Activated B cell treated with CpG ODN at 0.5 μM for 24 hours (primary cell): ENCODE measurements at places on chromosomes 7 and 10.
A peak's percentile ranks its signal among the peaks of the same experiment; 100 is the strongest.

DNA sequence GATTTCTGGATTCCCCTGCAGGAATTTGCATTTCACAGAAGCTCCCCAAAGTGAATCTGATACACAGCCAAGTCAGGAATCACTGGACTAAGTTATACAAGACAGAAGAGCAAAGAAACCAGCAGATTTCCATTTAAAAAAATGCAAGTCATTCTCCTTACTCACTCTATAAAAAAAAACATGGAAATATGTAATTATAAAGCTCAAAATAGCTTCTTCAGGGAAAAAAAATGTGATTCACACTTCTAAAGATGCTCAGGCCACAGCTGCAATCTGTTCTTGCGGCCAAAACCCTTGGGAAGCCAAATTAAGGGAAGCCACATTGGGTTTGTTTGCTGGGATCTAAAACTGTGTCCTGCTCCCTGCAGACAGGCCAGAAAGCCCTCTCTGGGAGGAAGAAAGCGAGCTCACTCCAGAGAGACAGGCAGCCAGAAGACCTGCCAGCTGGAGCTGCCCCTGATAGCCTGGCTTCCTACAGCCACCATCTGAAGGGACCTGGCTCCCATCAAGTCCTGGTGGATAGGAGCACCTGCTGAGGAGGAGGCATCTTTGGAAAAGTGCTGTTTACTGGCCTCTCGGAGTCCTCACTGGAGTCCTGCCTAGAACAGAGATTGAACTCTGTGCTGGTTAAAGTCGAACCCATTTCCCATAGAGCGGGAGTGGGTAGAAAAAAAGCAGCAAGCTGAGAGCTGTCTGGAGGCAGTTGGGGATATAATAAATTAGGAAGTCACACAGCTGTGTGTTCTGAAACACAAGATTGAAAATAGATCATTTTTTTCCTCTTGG, 359.2 kb upstream of the AOAH start:
- H3K27me3 ChIP-seq = no peaks in the 10 kb centered on the region
- DNase-seq = no peak
- no peak overlapping the region for H3K27ac ChIP-seq
- H3K36me3 ChIP-seq = peaks cover 59% of the 10 kb centered on the region
- peaks cover 9% of the 10 kb centered on the region for H3K4me1 ChIP-seq

DNA sequence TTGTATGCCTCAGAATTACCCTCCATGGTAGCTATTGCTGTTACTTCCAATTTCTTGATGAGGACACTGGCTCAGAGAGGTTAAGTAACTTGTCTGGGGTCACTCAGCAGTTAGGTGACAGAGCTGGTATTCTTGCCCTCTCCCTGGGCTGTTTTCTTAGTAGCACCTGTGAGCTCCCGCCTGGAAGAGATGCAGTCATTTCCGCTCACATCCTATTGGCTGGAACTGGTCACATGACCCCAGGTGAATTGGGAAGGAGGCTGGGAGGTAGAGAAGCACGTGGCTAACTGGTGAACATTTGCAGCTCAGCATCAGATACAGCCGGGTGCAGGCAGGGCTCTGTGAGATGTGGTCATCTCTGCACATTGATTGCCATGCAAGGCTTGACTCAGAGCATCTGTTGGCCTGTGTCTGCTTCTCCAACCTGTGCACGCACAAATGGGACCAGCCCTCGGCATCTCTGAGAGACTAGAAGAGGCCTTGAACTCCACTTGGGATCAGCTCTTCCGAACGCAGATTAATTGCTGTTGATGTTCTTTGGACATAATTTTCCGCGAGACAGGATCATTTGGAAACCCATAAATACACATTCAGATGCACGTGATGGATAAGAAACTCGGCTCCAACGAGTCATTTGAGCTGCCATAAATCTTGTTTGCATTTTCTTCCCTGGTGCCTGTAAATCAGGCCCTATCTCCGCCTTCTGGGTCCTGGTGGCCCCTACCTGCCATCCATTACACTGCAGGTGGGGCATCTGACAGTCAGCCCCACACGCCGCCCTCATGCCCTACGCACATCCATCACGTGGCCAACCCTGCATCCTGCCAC, 42.8 kb downstream of the MYL10 start:
- H3K4me1 ChIP-seq = no peaks in the 10 kb centered on the region
- H3K4me3 ChIP-seq = no peak overlapping the region
- no peaks in the 10 kb centered on the region for H3K36me3 ChIP-seq
- H3K27me3 ChIP-seq = peaks cover 5% of the 10 kb centered on the region
- no peak overlapping the region for H3K27ac ChIP-seq

GRCh38 chr7:70771451-70771850, 360.5 kb upstream of the GALNT17 start:
- no peak for DNase-seq
- H3K27ac ChIP-seq = no peak overlapping the region
- H3K36me3 ChIP-seq = peaks cover 35% of the 10 kb centered on the region

- H3K36me3 ChIP-seq = no peaks in the 10 kb centered on the region
These were observed 357.7 kb downstream of the FGFR2 start for GRCh38 chr10:121240556-121240955.

GRCh38 chr10:133035952-133036351, 51.8 kb upstream of the ADGRA1 start:
- H3K4me3 ChIP-seq = no peak overlapping the region
- no peaks in the 10 kb centered on the region for H3K4me1 ChIP-seq
- no peaks in the 10 kb centered on the region for H3K27me3 ChIP-seq
- H3K36me3 ChIP-seq = no peaks in the 10 kb centered on the region

DNA sequence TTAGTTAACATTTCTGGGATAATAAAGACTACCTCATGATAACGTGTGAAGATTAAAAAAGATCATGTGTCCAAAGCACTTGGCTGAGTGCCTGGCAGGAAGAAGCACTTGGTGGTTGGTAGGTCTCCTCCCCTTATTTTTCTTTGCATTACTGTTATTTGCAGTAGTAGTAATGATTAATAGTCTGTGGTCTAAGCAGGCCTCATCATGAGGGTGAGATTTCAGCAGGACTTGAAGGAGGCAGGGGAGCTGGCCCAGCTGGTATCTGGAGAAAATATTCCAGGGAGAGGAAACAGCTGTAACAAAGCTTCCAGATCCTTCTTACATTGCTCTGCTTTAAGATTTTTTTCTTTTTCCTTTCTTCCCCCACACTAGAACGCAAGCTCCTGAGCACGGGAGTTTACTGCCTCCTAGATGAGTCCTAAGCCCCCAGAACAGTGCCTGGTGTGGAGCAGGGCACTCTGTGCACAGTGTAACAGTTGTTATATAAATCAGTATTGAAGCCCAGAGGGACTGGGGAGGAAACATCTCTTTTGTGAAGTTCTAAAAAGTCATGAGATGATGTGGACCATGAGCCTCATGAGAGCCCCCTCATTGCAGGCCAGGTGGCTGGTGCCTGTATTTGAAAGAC, 31.1 kb upstream of the RHEB start:
- no peak for DNase-seq
- no peak overlapping the region for H3K4me3 ChIP-seq
- no peaks in the 10 kb centered on the region for H3K4me1 ChIP-seq
- H3K27ac ChIP-seq = no peak overlapping the region

- H3K27ac ChIP-seq = no peak overlapping the region
- DNase-seq = no peak
- peaks cover 4% of the 10 kb centered on the region for H3K4me1 ChIP-seq
- H3K36me3 ChIP-seq = peaks cover 23% of the 10 kb centered on the region
These were observed 84.1 kb downstream of the SNX10 start for GRCh38 chr7:26375726-26376174.

- DNase-seq = no peak
- H3K36me3 ChIP-seq = no peaks in the 10 kb centered on the region
- no peaks in the 10 kb centered on the region for H3K4me1 ChIP-seq
- no peaks in the 10 kb centered on the region for H3K27me3 ChIP-seq
- no peak overlapping the region for H3K4me3 ChIP-seq
- H3K27ac ChIP-seq = no peak overlapping the region
These were observed 709.0 kb upstream of the SEMA3D start for GRCh38 chr7:85895835-85896234.

DNA sequence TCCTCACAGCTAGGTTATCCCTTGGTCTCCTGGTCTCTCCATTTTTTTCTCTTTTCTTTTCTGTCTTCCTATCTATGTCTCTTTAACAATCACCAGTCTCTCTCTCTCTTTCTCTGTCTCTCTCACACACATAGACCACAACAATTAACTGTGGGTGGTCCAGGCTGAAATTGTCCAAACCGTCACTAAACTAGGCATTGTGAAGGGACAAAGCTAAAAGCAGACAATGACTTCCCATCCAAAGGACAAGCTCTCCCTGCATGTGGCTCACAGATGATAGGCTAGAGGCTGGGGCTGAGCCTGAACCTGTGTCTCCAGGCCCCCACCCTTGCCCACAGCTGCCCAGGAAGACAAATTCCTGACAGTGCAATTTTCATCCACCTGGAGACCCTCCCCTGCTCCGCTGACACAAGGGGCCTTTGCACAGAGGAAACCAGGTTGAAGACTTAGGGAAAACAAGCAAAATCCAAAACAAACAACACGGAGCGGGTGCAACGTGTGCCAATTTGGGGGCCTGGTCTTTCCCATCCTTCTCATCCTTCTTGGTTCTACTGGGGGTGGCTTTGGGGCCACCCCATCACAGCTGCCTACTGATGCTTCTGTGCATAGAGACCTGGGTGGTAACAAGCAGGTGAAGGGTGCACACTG, 755.4 kb downstream of the GRID1 start:
- no peak for DNase-seq
- no peaks in the 10 kb centered on the region for H3K36me3 ChIP-seq
- H3K4me1 ChIP-seq = peaks cover 12% of the 10 kb centered on the region
- no peak overlapping the region for H3K27ac ChIP-seq
- H3K27me3 ChIP-seq = no peaks in the 10 kb centered on the region

DNA sequence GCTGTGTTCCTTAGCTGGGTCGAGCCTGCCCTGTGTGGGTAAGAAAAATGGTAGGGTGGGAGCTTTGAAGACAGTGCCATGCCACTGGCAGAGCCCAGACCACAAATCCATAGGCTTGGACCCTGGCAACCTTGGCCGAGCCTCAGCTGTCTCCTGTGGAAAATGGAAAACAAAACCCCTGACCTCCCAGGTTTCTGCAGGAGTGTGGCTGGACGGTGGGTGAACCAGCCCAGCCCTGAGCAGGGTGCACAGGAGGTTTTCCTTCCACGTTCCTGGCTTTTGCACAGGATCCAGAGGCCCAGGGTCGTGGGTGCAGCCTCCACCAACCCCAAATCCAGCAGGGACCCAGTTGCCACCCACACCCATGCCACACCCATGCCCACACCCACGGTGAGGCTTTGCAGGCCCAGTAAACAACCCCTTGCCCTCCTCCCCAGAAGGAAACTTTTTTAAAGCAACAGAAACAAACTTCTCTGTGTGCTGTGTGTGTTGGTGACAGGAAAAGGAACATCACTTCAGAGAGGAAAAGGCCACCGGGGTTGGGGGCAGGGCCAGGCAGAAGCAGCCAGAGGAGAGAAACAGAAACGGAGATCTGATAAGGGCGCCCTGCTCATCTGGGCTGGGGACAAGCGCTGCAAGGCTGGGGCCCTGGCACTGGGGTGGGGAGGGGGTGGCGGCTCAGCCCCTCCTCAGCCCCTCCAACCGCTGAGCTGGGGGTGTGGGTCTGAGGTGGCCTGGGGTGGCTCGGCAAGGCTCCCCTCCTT, 20.7 kb upstream of the ZMIZ1 start:
- no peak overlapping the region for H3K27ac ChIP-seq
- H3K4me3 ChIP-seq = peak overlapping the region; percentile 39
- H3K27me3 ChIP-seq = peaks cover 10% of the 10 kb centered on the region
- peaks cover 19% of the 10 kb centered on the region for H3K4me1 ChIP-seq

GRCh38 chr10:117071286-117072050, 66.5 kb upstream of the SHTN1 start:
- no peaks in the 10 kb centered on the region for H3K36me3 ChIP-seq
- H3K27ac ChIP-seq = no peak overlapping the region
- H3K4me1 ChIP-seq = no peaks in the 10 kb centered on the region

- peaks cover 45% of the 10 kb centered on the region for H3K4me1 ChIP-seq
- no peaks in the 10 kb centered on the region for H3K36me3 ChIP-seq
- no peak overlapping the region for H3K4me3 ChIP-seq
- H3K27ac ChIP-seq = peak overlapping the region; percentile 73
- DNase-seq = no peak
These were observed 19.9 kb upstream of the MAP3K8 start for GRCh38 chr10:30413996-30414576.

- no peak overlapping the region for H3K27ac ChIP-seq
- H3K4me1 ChIP-seq = no peaks in the 10 kb centered on the region
- no peaks in the 10 kb centered on the region for H3K36me3 ChIP-seq
- DNase-seq = no peak
- no peak overlapping the region for H3K4me3 ChIP-seq
These were observed 69.4 kb downstream of the NOC3L start for GRCh38 chr10:94293354-94293753.

- H3K4me1 ChIP-seq = no peaks in the 10 kb centered on the region
- no peak overlapping the region for H3K4me3 ChIP-seq
- peaks cover 5% of the 10 kb centered on the region for H3K27me3 ChIP-seq
- DNase-seq = no peak
These were observed 112.9 kb downstream of the SAMD9 start for GRCh38 chr7:93004906-93005305.

- no peaks in the 10 kb centered on the region for H3K4me1 ChIP-seq
- H3K27me3 ChIP-seq = peaks cover 3% of the 10 kb centered on the region
- no peak for DNase-seq
- no peaks in the 10 kb centered on the region for H3K36me3 ChIP-seq
- H3K27ac ChIP-seq = no peak overlapping the region
- no peak overlapping the region for H3K4me3 ChIP-seq
These were observed 269.1 kb downstream of the ZMYND11 start for GRCh38 chr10:404346-404745.

GRCh38 chr10:102813734-102814452, 23.3 kb downstream of the CYP17A1 start:
- H3K4me3 ChIP-seq = no peak overlapping the region
- H3K4me1 ChIP-seq = peaks cover 42% of the 10 kb centered on the region
- no peak for DNase-seq
- H3K27ac ChIP-seq = peak overlapping the region; percentile 69
- peaks cover 62% of the 10 kb centered on the region for H3K36me3 ChIP-seq
- no peaks in the 10 kb centered on the region for H3K27me3 ChIP-seq

DNA sequence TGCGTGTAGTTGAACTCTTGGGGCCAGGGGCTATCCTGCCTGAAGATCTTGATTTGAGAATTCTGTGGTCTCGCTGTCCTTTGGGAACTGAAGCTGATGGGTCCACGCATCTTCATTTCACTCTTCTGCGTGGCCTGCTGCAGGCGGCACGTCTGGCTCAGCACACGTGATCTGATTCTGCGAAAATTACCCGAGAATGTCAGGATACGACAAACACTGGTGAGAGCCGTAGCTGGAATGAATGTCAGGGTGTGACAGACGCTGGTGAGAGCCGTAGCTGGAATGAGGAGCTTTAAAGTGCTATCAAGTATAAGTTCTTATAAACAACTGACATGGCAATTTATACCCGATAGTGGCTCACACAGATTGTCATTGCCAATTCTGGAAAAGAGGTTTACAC, 44.6 kb upstream of the CFAP46 start:
- no peak overlapping the region for H3K27ac ChIP-seq
- no peak for DNase-seq
- H3K4me1 ChIP-seq = no peaks in the 10 kb centered on the region
- no peaks in the 10 kb centered on the region for H3K36me3 ChIP-seq
- no peak overlapping the region for H3K4me3 ChIP-seq

DNA sequence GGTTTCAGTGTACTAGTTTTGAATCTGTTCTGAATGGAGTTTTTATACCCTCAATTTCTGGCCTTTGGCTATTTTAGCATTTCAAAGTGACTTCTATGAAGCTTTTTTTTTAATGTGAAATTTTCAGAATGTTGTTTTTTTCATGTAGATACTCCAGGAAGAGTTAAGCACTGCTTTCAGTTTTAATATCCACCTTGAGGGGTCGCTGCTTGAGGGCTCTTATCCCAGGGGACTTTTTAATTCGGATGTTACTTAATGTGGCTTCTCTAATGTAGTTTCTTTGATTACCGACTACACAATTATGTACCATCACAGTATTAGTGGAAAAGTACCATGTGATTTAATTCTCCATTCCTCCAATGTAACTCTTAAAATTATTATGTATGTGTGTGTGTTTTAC, 5.2 kb downstream of the IFIT5 start:
- H3K27me3 ChIP-seq = no peaks in the 10 kb centered on the region
- H3K36me3 ChIP-seq = peaks cover 51% of the 10 kb centered on the region
- DNase-seq = no peak
- H3K27ac ChIP-seq = peak overlapping the region; percentile 30
